Retinal pigment epithelial cell (primary cell): ENCODE measurements at places on chromosomes 16 and 17.

GRCh38 chr16:3873482-3874173 is 6.9 kb downstream of the CREBBP start:
- no peak for DNase-seq

DNA sequence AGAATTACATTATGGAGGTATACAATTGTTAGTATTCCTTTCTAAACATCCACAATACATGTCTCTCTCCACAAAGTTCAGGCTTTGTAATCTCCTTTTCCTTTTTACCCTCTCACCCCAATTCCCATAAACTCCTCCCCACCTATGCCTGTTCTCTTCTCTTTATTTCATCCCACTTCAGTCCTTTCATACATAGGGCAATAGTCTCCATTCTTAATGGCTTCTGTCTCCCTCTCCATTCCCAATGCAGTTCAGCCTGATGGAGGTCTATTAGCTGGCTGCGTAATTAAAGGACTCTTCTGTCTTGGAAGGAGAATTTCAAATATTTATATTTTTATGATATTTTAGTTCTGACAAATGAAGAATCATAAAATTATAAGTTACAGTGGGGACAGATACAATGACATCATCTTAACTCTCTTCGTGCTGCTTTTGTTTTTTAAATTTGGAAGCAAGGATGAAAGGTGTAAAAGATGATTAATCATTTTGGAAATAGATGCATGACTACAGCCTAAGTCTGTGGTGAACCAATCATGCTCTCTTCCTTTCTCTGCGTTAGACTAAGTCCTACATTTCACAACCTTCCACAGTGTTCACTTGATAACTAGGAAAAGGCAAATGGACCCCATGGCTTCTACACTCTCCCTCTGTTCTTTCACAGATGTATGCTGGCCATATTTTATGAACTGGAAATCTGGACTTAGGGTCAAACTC is 11.2 kb upstream of the FAM20A start:
- no peak for DNase-seq

DNA sequence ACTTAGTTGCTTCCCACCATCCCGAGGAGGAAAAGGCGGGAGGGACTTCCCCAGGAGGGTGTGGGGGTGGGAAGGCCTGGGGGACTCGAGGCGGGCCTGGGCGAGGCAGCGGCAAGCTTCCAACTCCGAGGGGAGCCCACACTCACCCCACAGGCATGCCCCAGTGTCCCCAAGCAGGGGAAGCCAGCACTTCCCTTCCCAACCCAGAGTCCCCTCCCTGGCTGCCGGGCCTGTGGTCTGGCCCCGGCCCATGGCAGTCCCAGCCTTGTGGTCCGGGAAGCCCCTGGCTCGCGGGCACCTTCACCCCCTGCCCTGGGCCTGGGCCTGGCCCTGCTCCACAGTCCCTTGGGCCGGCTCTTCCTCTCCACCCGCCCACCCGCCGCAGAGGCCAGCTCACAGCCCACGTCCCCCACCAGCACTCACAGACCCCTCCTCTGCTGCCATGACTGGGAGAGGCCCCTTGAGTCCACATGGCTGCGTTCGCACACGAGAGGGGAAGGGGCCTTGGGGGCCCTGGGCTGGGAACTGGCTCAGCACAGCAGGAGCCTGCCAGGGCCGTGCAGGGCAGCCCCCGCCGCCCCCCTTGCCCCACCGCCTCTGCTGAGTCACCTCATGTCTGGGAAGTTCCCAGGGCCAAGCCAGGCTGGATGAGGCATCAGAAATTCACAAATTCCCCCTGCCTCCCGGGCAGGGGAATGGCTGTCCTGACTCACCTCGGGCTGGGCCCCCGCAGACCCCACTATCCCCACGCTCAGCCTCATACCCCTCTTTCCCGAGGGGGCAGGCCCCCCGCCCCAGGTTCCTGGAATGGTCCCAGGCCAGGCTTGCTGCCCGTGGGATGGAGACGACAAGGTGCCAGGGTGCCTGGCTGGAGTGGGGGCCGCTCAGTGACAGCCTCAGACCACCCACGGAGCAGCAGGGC is 27.8 kb downstream of the BAHCC1 start:
- DNase-seq, result peak; percentile 78

- DNase-seq, result no peak
These were observed 43.6 kb downstream of the RHOT1 start for GRCh38 chr17:32185875-32186274.

GRCh38 chr17:58315281-58315711 is 13.3 kb downstream of the TSPOAP1 start:
- no peak for DNase-seq

DNA sequence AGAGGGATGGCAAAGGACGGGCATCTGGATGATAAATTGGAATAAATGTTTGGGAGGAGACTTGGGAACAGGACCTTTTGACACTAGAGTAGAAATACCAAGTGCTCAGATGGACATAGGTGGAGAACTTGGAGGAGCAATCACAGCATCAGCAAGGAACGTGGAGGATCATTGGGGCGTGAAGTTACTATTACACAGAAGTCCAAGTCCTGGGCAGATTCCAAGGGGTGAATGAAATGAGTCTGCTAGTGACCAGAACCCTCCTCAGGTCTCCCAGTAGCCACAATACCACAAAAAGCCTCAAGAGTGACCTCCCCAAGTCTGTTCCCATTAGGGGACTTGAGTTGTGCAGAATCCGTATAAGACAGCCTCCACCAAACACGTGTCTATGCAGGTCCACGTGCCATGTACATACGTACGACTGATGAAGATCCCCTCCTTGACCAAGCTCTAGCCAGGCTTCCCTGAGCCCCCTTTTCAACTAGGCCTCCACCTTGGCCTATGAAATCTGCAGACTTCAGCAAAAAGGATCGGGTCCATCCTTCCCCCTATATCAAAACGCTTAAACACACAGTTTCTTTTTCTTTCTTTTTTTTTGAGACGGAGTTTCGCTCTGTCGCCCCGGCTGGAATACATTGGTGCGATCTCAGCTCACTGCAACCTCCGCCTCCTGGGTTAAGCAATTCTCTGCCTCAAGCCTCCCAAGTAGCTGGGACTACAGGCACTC is 2.2 kb downstream of the C17orf67 start:
- DNase-seq, result no peak

DNA sequence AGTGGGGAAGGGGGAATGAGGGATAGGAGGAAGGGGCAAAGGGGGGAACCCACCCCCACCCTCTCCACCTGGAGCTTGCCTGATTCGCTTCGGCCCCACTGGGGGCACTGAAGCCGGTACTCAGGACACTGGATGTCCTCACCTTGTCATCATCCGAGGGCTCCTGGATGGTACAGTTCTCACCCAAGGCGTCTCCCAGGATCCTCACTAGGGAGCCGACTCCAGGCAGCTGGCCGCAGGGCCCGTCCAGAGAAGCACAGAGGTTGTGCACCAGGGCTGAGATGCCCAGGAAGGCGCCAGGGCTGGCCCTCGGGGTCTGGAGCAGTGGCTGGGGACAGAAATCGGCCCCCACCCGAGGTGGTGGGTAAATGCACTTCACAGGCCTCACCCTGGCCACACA is 92.3 kb downstream of the LITAF start:
- no peak for DNase-seq

DNA sequence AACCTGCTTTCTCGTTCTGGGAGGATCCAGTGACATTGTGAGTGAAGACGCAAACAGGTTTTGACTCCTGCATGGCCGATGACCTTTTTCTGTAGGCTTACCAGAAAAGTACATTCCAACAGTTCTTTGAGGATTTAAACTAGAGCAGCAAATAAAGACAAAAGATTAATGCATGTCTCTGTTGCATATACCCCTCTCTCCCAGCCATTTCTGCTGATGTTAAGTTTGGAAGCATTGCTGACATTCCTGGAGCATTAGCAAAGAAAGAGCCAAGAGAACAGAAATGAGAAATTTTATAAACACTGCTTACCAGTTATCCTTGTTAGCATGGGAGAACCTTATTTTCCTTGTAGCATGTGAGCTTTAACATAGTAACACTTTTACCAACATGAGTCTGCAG is 49.3 kb downstream of the SIAH1 start:
- DNase-seq, result peak; percentile 91

- no peak for DNase-seq
These were observed 38.4 kb downstream of the BPTF start for GRCh38 chr17:67863624-67864247.

- DNase-seq, result peak; percentile 11
These were observed 57.4 kb upstream of the MRTFB start for GRCh38 chr16:14013571-14014283.

GRCh38 chr17:42700586-42701289 is 18.4 kb downstream of the CNTNAP1 start:
- no peak for DNase-seq

DNA sequence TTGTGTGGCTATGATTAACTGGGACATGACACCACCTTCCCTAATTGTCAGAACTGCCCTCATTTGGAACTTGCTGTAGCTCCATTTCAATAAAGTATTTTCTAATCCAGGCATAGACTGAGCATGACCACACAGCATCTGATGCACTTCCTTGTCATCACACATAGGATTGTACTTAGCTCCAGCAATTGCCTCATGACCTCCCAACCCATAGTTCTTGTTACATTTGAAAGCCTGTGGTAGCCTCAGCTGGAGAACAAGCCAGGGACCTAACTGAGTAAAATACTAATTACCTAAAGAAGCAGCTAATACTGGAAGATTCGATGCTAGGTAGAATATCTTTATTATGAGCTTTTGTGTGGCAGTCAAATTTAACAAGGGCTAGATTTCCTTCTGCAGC is 187.3 kb upstream of the KIF2B start:
- DNase-seq, result no peak

DNA sequence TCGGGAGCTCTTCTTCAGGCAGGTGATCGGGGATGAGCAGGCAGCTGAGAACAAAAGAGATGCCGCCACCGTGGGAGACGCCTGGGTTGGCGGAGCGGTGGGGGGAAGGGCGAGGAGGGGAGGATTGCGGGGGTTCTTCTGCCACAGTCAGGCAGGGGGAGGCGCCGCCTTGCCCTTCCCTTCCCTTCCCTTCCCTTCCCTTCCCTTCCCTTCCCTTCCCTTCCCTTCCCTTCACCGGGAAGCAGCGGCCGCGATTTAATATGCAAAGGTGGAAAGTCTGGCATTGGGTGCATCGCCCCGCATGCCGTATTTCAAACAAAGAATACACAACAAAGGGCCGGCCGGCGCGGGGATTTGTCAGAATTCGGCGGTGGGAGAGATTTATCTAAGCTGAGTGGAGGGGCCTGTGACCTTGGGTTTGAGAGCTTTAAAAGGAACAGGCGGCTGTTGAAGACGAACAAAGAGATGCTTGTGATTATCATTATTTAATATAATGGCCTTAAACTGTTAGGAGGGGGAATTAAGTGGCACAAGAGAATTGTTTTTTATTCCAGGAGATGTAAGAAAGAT is 262.3 kb upstream of the TNRC6C start:
- no peak for DNase-seq
